ENCODE measurements at places on chromosomes 2 and 18.

DNA sequence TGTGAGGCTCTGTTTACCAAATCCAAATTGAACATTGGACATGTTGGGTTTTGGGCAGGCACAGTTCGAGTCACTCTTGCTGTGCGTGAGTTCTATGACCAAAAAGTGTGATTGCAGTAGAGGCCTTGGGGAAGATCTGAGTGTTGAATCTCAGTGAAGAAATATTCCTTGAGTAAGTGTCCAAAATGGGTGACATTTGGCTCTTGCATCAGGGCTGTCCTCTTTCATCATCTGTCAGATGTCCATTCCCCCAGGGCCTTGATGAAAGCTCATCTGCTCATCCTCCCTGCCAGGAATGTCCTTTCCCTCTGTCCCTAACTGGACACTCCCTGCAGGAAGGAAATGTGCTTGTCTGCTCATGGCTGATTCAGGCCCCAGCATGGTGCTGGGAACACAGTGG, 6.4 kb upstream of the SFTPB start:
- no peak for DNase-seq

- DNase-seq, result no peak
These were observed 4.5 kb upstream of the RBMS1 start for GRCh38 chr2:160498137-160498536.

- no peak for DNase-seq
These were observed 43.8 kb downstream of the SH2D6 start for GRCh38 chr2:85462322-85462721.

GRCh38 chr2:1482253-1482675, 69.0 kb downstream of the TPO start:
- no peak for DNase-seq

- DNase-seq, result no peak
These were observed 143.5 kb upstream of the RBBP8 start for GRCh38 chr18:22789600-22789999.

Measured in HEK293T (cell line).